H54 (cell line): ENCODE measurements at places on chromosomes 4 and X.

GRCh38 chr4:41196633-41197332 lies 17.6 kb downstream of the APBB2 start:
- DNase-seq: no peak

DNA sequence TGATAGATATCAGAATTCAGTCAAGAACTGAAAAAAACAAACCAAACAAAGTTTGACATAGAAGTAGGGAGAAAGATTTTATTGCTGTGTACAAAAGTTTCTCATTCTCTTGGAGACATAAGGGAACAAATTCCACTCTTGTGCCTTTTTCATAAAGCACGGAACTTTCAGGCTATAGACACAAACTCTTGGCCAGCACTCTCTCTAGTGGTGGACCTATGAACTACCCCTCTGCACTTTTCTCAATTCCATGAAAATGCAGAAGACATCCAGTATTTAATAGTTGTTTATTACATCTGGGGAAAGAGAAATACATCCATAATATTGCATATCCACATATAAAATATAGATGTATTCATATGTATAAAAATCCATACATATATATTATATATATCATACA lies 291.6 kb upstream of the HS3ST1 start:
- DNase-seq: no peak

- no peak for DNase-seq
Observed at GRCh38 chr4:6402566-6403399, 69.6 kb downstream of the PPP2R2C start.

DNA sequence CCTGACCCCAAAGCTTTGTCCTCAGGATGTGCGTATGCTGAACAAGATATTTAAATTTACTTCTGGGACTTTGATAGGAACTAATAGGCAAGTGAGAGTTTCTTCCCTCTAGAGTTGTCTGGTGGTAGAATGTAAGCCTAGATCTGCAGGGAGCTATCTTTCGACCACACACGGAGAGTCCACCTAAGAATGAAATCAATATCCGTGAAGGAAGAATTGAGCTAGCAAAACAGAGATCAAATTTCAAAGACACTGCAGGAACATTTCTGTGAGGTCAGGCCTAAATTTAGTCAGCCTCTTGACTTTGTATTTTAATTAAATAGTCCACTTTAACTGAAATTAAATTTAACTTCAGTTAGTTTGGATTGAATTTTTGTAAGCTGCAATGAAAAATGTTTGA lies 871.3 kb downstream of the RAB28 start:
- DNase-seq: no peak

- no peak for DNase-seq
Observed at GRCh38 chrX:1124531-1124930, 87.9 kb downstream of the CRLF2 start.

- DNase-seq: no peak
Observed at GRCh38 chrX:154751203-154751668, 359 bp upstream of the GAB3 start.

- DNase-seq: no peak
Observed at GRCh38 chr4:78078101-78078500, 21.0 kb downstream of the FRAS1 start.

GRCh38 chr4:183721207-183722081 lies 62.4 kb downstream of the TRAPPC11 start:
- DNase-seq: no peak

GRCh38 chrX:124280294-124280902 lies 52.1 kb upstream of the TEX13D start:
- DNase-seq: no peak

DNA sequence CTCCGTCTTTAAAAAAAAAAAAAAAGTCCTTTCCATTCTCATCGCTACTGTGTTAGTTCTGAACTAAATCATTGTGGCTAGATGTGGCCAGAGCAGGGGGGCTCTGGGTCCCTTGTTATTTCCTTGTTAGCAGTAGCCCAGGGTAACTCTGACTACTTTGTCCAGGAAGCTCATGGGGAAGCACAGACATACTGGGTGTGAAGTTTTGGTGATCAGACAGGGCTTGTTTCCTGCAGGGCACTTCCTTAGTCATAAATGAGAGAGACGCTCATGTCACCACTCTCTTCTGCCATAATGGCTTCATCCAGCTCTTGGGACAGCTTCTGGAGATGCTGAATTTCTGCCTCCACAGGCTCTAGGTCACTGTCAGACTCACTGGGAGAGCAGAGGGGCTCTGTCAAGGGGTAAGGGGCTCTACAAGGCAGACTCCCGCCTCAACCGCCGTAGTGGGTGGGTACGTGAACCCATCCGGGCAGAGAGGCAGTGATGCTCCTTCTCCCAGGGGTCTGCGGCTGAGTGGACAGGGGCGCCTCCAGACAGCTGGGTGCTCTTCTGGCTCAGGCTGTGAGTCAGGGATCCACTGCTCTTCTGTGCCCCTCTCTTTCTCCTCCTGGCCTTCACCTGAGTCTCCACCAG lies 12.9 kb downstream of the STIM2 start:
- no peak for DNase-seq

GRCh38 chr4:109627361-109627760 lies 67.3 kb downstream of the MCUB start:
- DNase-seq: no peak

- no peak for DNase-seq
Observed at GRCh38 chrX:69079268-69079667, 86.0 kb downstream of the PJA1 start.

DNA sequence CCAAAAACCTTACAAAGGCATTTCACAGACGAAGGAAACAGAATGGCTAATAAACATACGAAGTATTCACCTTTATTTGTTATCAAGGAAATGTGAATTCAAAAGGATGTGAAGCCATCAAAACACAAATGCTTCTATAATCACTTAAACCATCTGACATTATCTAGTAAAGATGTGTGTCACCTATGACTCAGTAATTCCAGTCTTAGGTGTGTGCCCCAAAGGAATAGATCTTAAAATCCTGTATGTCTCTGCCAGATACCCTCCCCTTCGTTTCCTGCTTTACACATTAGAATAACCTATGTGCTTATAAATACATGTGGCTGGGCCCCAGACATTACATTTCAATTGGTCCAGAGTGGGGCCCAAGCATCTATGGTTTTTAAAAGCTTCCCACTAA lies 41.8 kb upstream of the CEP135 start:
- DNase-seq: no peak

- DNase-seq: no peak
Observed at GRCh38 chr4:87824352-87824751, 8.4 kb upstream of the MEPE start.

- DNase-seq: peak; percentile 50
Observed at GRCh38 chr4:7987148-7987989, 47.7 kb upstream of the AFAP1 start.

- DNase-seq: no peak
Observed at GRCh38 chr4:7160951-7161440, 31.3 kb upstream of the SORCS2 start.

DNA sequence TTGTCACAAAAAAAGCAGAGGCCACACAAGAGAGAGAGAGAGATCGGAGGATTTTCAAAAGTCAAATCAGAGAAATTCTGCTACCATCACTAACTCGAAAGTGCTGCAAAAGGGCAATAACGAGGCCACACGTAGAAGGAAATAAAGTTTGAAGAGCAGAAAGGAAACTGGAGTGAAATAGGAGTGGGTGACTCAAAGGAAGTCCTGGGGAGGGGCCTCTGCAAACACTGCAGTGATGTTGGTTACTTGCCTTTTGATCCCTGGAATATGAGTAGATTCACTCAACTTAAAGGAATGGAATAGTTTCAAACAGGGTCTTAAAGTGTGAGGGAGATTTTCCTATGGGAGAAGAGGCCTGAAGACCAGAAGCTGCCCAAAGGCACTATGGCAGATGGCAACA lies 663.4 kb upstream of the LCORL start:
- DNase-seq: no peak

GRCh38 chr4:142405021-142405694 lies 440.9 kb downstream of the INPP4B start:
- DNase-seq: no peak
